ENCODE measurements at places on chromosomes 3 and 15.

GRCh38 chr3:22846566-22846965, 356.6 kb upstream of the UBE2E2 start:
- ATAC-seq, result no peak

DNA sequence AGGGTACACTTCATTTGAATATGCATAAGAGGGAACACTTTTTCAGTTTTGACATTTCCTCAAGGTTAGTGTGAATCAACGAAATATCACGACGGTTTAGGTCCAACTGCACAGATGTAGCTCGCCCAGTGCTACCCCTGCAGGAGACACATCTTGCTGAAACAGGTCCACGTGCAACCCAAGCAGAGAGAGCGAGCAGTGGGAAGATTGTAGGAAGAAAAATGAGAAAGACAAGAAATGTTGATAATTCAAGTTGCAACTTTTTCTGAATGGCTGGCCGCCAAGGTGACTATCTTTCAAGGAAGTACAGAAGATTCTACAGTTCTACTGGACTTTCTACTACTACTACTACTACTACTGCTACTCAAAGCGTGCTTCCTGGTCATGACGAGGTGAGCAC, 231.7 kb downstream of the PDZRN3 start:
- ATAC-seq, result no peak

DNA sequence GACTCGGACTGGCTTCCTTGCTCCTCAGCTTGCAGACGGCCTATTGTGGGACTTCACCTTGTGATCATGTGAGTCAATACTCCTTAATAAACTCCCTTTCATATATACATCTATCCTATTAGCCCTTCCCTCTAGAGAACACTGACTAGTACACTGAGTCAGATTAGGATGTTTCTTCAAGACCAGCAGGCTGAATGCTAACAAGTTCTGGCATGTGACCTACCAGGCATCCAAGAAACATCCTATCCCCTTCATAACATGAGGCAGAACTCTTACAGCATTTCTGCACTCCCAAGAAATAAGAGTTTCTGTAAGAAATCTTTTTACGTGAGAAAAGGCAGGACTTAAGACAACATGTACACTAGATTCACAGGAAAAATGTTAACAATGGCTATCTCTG, 9.3 kb downstream of the CFAP92 start:
- ATAC-seq, result no peak

GRCh38 chr3:135125171-135125801, 330.2 kb downstream of the EPHB1 start:
- ATAC-seq, result no peak

DNA sequence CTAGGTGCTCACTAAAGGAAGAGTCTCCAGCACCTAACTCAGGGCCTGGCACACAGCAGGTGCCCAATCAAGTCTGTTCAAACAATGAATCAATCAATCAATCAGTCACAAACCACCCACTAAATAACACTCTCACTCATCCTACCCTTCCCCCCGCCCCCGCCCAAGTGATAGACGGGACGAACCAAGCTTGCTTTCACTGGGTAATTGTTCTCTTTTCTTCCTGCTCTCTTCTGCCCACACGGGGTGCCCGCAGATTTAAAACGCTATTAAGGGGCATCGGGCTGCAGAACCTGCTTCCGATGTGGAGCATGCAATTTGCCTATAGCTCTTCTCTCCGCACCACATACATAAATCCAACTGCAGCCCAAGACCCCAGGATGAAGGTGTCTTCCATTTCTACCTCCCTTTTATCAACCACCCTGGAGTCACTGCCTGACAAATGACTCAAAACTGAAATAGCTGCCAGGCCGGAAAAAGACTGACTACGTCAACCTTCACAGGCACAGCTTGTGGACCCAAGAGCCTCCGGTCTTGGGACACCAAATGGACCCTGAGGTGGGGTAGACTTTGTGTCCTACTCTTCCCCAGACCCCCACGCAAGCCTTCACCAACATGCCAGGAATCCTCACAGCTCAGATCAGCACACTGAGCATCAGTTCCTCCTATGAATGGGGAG, 1.7 kb downstream of the KLHL25 start:
- no peak for ATAC-seq

DNA sequence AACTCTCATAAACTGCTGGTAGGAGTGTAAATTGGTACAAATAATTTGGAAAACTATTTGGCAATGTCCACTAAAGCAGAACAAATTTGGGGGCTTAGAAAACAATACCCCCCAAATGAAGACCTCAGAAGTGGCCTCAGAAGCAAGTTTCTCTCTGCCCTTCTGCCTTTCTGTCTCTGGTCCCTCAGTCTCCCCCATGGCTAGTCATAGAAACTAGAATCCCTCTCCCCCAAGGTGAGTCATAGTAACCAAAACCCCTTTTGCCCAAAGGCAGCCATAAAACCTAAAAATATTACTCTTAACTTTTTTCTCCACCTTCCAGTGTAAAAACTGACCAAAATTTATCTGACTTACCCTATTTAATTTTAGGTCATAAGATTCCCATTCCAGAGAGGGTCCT, 350.7 kb upstream of the LRRC3B start:
- no peak for ATAC-seq

GRCh38 chr3:73485877-73486330, 138.8 kb downstream of the PDZRN3 start:
- ATAC-seq, result no peak

DNA sequence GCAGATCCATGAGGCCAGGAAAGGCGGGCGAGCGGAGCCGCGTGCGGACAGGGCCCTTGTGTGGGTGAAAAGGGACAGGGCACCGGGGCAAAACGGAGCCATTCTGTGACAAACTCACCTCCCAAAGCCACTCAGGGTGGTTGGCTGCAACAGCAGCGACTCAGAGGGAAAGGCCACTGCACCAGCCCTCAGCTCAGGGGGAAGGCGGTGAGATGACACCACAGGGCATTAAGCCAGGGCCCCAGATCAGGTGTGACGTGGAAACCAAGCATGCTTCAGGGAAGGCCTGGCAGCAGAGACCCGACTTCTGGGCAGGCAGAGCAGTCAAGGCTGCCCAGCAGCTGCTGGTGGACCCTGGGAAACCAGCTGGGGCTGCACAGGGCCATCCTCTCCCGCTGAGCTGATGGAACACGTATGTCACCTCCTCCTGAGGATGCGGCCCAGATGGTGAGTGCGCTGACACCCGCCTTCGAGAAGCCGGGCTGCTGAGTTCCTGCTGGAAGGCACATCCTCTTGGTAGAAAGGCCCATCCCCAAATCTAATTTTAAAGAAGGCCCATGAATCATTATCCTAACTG, 82.3 kb downstream of the CHSY1 start:
- ATAC-seq, result no peak

- ATAC-seq, result peak; percentile 83
Observed at GRCh38 chr3:188948997-188949389, 222.8 kb upstream of the TPRG1 start.

DNA sequence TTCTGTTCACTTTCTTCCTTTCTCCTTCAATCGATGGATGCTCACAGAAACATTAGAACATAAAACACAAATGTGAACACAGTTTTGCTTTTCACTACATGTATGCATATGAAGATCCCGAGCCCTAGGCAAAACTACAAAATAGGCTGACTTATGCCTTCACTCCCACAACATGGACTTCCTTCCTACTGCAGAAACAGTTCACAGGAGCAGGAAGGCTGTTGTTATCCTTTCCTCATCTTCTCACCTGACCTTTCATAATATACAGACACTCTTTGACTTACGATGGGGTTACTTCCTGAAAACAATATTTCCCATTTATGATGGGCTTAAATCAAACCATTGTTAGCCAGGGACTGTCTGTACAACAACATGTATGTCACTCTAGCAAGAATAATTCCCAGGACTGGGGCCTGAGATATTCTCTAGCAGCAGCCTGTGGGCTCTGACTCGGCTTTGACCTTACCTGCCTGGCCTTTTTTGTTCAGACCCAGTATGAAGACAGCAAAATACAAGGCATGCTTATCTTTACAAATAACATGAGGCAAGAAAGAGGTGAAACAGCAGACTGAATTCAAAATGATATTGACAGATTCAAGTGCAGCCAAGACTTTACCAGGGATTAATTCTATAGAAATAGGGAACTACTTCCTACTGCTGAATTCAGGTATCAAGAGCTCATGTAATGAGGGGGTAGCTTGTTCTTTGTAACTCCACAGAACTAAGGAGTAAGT, 51.8 kb upstream of the PLXND1 start:
- no peak for ATAC-seq

DNA sequence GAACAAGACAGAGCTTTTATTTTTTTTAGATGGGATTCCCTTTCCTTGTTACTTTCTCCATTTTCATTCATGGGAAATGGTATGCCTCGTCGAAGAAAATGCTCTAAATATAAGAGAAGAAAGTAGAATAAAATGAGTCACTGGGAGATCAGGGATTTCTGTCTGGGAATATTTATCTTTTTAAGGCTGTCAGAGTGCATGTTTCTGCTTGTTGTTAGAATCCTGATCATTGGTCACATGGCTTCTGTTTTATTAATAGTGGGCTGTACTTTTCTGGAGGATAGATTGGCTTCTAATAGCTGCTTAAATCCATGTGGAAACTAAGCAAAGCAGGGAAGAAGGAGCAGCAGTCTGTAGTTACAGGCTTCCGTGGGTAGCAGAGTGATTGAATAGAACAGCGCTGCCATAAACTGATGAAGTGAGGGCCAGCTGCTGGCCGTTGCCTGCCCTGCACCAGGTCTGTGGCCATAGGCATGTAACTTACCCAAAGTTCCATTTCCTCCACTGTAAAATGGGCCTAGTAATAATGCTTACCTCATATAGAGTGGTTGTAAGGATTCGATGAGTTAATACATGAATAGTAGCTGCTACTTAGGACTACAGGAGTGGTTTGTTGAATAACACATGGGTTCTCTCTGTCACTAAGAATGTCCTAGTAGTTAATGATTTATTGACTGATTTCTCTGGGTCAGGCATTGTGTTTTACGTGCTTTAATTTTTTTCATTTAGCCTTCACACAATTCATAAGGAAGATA, 289.9 kb downstream of the SATB1 start:
- no peak for ATAC-seq

GRCh38 chr3:181700168-181701087, 11.3 kb upstream of the SOX2 start:
- no peak for ATAC-seq

GRCh38 chr15:37995461-37996347, 61.3 kb downstream of the TMCO5A start:
- peak; percentile 72 for ATAC-seq

- peak; percentile 98 for ATAC-seq
Observed at GRCh38 chr3:49104427-49105291, at the start of gene QARS1. TSS of gene QARS1 (minus strand) at chr3:49104757. CDS start at chr3:49104733, 24 bp downstream.

GRCh38 chr3:169387751-169388696, 275.5 kb downstream of the MECOM start:
- ATAC-seq, result no peak

DNA sequence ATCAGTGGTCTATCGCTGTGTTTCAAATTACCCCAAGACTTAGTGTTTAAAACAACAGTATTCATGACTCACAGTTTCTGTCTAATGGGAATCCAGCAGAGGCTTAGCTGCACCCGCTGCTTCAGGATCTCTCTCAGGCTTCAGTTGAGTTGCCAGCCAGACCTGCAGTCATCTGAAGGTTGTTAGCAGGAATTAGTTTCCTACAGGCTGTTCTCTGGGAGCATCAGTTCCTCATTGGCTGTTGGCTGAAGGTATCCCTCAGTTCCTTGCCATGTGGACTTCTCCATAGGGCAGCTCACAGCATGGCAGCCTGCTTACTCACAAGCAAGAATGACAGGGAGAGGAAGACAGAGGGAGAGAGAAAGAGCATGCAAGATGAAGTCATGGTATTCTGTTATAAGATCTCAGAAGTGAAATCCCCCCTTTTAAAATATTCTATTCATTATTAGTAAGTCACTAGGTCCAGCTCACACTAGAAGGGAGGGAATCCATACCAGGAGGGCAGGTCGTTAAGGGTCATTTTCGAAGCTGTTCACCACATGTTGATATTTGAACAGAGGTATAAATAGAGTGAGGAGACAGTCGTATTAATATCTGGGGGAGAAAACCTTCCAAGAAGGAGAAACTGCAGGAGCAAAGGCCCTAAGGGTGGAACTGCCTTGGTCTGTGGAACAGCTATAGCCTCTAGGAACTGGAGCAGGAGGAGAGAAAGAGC, 473.9 kb upstream of the PPP2R3A start:
- no peak for ATAC-seq

DNA sequence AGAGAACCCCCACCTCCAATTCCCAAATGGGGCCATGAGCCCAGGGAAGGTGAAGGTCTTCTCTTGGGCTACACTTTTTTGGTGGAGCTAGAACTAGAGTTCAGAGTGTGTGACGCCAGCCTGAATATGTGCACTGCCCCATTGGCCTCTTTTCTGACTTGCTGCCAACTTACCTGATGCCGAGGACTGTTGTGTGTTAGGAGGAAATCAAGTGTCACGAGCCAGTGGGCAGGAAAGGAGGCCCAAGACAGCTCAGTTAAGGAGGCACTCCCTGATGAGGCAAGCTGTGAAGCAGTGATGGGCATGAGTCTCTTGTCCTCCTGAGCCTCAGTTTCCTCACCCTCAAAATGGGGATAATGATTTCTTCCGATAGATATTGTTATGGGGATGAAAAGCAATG, 107.8 kb downstream of the ANP32A start:
- ATAC-seq, result no peak

GRCh38 chr15:80093854-80094418, 34.5 kb downstream of the ZFAND6 start:
- ATAC-seq, result no peak

DNA sequence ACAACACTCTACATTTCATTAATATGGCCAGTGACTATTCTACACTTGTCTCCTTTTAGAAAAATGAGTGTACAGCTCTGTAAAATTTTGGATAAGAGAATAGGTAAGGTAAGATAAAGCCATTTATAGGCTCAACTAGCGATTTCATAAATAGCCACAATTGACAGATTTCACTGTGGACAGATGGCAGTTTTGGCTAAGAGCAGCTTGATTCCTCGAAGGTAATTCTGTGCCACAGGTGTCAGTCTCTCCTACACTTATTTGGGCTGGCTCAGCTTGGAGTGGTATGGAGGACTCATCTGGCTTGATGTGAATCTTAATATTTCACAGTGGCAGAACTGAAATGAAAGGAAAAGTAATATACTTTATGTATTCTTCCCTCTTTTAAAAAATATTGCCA, 536.7 kb upstream of the TBL1XR1 start:
- ATAC-seq, result no peak

- ATAC-seq, result no peak
Observed at GRCh38 chr15:53247041-53247708, 457.0 kb upstream of the ONECUT1 start.

DNA sequence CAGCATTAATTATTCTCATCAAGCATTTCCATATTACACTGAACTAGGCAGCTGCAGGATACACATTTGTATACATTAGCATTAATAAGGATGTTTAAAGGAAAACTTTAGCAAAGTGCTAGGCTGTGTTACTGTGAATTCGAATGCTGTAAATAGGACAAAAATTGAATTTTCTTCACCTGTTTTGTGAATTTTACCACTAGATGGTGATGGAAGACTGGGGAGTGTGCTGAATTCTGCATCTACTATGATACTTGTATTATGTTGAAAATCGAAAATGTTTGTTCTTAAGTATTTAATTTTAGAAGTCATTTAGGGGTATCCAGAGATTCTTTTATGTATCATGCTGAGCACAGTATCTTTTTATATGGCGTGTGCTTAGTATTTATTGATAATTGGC, 12.3 kb upstream of the P2RY14 start:
- no peak for ATAC-seq

Measured in stimulated activated memory B cell treated with anti-CD40 and anti-IgM and Interleukin-4, amounts not matched to agents 10 μg/mL and 1 μg/mL and 100 μg/mL, for 72 hours (primary cell).